ENCODE measurements at places on chromosomes 4 and X.

GRCh38 chr4:101696276-101697010, 94.1 kb upstream of the BANK1 start:
- DNase-seq = no peak

DNA sequence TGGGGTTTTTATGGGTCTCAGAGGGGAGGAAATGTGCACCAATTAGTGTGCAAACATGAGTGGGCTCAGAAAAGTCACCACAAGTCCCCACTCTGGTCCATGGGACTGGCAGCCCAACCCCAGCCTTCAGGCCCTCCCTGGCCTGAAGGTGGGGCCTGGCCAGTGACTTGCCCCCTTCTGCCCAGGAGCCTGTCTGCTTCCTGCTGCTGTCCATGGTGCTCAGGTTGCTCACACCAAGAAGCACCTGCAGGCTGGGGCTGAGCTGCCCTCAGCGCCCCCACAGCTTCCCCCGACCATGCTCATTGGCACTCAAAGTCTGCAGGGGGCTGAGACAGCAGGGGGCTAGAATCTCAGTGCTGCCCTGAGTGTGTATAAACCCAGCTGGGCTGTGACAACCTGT, 30.6 kb upstream of the GC start:
- peak; percentile 58 for DNase-seq

DNA sequence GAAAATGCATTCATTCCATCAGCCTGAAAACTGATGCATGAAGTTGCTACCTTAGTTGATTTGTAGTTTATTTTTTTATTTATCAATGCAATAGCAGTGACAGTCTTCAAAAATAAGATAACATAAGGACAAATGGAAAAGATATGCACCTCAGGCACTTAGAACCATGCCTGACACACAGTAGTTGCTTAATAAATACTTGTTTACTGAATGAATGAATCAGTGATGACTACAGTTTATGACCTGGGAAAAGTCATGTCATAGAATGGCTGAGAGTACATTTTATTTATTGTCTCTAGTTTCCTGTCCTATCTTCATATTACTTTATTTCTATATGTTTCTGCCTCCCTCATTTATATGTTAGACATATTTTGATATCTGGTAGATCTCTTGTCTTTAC, 171.8 kb downstream of the TLL1 start:
- DNase-seq = no peak

DNA sequence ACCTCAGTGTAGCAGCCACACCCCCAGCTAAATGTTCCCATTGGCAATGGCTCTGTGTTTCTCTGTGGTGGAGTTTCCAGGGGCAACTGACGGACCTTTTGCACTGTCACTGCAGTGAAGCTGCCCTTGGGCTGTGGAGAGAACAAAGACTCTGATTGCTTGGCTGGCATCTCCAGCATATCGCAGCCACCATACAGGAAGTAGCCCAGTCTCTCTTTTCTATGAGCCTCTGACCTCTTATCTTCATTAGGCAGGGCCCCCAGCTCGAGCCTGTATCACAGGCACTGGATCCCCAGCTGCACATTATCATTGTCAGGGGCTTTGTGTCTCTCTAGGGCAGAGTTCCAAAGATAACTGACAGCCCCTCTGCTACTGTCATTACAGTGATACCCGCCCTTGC, 483.5 kb downstream of the ARAP2 start:
- no peak for DNase-seq

- DNase-seq = no peak
Measured at GRCh38 chrX:100677611-100678181, 33.7 kb downstream of the SRPX2 start.

DNA sequence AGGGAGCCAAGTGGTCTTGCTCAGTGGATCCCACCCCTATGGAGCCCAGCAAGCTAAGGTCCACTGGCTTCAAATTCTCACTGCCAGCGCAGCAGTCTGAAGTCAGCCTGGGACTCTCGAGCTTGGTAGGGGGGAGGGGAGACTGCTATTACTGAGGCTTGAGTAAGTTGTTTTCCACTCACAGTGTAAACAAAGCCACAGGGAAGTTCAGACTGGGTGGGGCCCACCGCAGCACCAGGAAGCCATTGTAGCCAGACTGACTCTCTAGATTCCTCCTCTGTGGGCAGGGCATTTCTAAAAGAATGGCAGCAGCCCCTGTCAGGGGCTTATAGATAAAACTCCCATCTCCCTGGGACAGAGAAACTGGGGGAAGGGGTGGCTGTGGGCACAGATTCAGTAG, 721.0 kb upstream of the NDST4 start:
- no peak for DNase-seq

DNA sequence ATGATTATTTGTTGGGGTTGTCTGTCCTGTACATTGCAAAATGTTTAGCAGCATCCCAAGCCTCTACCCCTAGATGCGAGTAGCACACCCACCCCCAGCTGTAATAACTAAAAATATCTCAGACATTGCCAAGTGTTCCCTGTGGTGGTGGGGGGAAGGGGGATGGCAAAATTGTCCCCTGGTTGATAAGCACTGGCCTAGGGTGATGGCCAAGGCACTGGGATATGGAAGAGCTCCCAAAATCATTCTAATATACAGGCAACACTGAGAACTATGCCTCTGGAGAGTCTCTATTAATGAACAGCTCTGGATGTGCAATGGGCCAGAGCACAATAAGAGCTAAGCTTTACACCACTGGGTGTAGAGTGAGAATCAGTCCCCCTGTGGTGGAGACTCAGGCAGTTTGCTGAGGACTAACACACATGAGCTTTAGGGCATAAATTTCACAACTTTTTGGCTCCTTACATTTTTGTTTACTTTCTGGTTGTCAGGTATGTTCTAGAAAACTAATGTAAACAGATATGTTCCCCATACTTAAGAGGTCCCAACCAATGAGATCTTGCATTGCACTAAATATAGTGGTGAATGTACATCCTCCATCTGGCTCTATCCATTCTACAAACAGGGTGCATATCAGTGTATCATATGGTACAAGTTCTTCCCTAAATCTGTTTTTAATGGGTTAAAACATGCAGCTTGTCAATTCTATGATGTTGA, 34.5 kb downstream of the EDNRA start:
- no peak for DNase-seq

Data from H9 (cell line).